ENCODE measurements at places on chromosomes 1 and 21. TPM values are rescaled to one million over a fixed set of nuclear protein-coding genes. Genes with fewer than 3 reads are reported as not detected.

GRCh38 chr1:160086456-160086892 is 5.1 kb downstream of the KCNJ9 start:
- H3K36me3 ChIP-seq = no peaks in the 10 kb centered on the region
- peaks cover 3% of the 10 kb centered on the region for H3K4me1 ChIP-seq
- no peak overlapping the region for H3K4me3 ChIP-seq
- no peak for DNase-seq
- H3K27ac ChIP-seq = no peak overlapping the region
- H3K27me3 ChIP-seq = peaks cover 8% of the 10 kb centered on the region

- no peak overlapping the region for H3K4me3 ChIP-seq
- H3K36me3 ChIP-seq = no peaks in the 10 kb centered on the region
- no peak overlapping the region for H3K27ac ChIP-seq
- peaks cover 4% of the 10 kb centered on the region for H3K4me1 ChIP-seq
Observed at GRCh38 chr1:24849672-24850295, 80.3 kb downstream of the RUNX3 start.

DNA sequence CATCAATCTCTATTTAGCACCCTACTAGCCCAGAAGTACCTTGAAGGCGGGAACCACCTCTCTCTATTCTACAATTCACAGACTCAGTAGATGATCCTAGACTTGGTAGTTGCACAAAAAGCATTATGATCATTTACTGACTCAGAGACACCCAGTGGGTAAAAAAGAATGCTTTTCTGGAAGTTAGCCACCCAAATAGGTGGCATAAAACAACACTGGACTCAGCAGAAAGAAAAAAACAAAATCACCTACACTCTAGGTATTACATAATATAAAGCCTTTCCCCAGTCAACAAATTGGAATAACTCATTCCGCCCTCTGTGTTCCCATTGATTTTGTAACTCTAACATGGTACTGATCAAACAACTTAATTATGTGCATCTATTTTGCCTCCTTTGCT is 126.3 kb downstream of the PTPN14 start:
- H3K36me3 ChIP-seq = no peaks in the 10 kb centered on the region
- H3K4me1 ChIP-seq = peaks cover 23% of the 10 kb centered on the region
- DNase-seq = no peak
- H3K4me3 ChIP-seq = no peak overlapping the region
- no peak overlapping the region for H3K27ac ChIP-seq

GRCh38 chr1:68301471-68302001 is 69.2 kb upstream of the WLS start:
- no peaks in the 10 kb centered on the region for H3K27me3 ChIP-seq
- DNase-seq = no peak
- no peak overlapping the region for H3K4me3 ChIP-seq
- H3K4me1 ChIP-seq = no peaks in the 10 kb centered on the region
- no peak overlapping the region for H3K27ac ChIP-seq
- H3K36me3 ChIP-seq = no peaks in the 10 kb centered on the region

GRCh38 chr1:203229471-203230135 is at the start of gene CHIT1:
CHIT1 (minus strand) TSS chr1:203229673; CDS start chr1:203229636, 37 bp downstream.
- no peak for DNase-seq
- no peaks in the 10 kb centered on the region for H3K36me3 ChIP-seq
- H3K27me3 ChIP-seq = no peaks in the 10 kb centered on the region
- no peak within 1 kb of the TSS for H3K27ac ChIP-seq
- H3K4me3 ChIP-seq = no peak within 1 kb of the TSS

Gene RNU1-1
- 1,300 TPM for total RNA-seq

Gene TCHHL1
- not detected for total RNA-seq

Gene FCRL4
- total RNA-seq = not detected
